Left lung (tissue), 14 donors: ENCODE measurements at places on chromosomes 2 and 18.

DNA sequence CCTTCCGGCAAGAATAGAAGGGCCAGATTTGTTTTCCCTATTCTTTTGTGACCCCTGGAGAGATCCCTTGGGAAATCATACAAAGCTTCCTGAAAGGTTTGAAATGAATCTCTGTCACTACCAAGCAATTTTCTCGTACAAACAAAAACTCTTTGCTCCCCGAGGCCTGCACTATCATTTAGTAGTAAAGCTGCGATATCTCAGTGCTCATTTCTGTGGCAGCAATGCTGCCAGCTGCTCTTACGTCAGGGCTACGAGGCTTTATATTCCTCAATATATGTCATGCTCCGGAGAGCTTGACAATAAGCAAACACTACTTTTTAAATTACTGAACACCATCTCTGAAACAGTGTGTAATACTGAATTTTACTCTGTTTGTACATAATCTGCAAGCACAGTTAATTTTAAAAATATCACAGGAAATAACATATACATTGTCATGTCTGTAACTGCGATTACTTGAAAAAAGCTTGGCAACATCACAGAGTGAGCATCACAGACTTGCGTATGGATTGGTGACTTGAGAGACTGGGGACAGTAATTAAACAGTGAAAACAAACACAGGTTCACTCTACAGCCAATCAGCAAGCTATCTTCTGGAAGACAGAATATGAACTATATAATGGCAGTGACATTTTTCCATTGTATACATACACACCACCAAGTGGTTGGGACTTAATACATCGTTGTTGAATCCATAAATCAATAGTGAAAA is 403.3 kb upstream of the NETO1 start:
- no peak for DNase-seq

- DNase-seq = no peak
Observed at GRCh38 chr2:119983108-119983507, 29.8 kb upstream of the EPB41L5 start.

DNA sequence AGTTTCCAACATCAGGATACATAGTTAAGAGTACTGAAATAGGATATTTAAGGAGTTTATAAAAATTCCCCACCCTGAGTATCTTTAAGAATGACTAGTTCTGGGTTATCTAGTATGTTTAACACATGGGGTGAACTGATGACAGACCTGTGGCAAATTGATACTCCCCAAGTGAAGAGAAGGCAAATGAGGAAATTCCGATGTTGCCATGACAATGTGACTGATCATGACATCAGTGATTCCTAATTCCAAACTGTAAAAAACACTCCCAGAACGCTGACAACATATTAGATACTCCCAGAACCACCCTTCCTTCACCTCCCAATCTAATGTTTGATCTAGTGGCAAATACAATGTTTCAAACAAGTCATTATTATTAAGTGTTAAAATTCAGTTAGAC is 77.6 kb downstream of the RBMS1 start:
- DNase-seq = no peak

DNA sequence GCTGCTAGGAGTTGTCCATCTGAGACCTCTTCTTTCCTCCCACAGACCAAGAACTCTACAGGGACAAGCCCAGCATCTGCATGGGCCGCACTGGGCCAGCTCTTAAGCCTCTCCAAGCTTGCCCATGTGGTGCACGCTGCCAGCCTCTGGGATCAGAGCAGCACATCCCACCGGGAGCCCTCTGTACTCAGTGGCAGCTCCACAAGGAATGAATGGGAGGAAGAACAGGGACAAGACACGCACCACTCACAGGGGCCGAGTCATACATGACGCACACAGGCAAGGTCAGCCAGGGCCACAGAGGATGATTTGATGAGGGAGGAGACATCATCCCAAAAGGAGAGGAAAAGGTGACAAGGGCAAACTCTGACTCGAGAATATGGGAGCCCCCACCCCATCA is 268.3 kb downstream of the KLHL29 start:
- DNase-seq = no peak

DNA sequence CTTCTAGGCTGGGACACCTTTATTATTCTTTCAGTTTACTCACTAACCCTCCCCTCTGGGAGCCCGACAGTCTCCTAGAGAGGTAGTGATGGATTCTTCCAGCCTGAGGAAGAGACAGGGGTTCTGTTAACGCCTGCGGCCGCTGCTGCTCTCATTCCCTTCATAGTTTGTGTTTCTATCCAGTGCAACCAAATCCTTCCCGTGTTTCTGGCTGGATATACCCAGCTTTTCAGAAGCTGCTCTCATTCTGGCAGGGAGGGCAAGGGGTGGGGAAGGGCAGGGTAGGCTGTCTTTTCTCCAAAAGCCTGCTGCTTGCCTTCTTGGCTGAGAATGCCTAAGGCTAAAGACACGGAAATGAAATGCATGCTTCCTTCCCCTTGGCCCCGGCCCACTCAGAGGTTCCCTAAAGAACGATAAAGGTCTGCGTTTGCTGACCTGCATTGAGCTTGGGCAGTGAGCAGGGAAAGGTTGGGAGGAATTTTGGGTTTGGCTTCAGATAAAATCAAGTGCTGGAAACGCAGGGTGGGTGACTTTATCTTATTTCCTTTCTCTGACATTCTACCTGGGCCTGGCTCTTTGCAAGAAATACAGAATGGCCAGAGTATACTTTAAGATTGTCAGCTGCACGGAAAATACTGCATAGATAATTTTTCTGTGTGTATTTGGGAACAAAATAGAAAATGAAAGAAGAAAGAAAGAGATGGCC is 390.9 kb downstream of the NBAS start:
- no peak for DNase-seq

DNA sequence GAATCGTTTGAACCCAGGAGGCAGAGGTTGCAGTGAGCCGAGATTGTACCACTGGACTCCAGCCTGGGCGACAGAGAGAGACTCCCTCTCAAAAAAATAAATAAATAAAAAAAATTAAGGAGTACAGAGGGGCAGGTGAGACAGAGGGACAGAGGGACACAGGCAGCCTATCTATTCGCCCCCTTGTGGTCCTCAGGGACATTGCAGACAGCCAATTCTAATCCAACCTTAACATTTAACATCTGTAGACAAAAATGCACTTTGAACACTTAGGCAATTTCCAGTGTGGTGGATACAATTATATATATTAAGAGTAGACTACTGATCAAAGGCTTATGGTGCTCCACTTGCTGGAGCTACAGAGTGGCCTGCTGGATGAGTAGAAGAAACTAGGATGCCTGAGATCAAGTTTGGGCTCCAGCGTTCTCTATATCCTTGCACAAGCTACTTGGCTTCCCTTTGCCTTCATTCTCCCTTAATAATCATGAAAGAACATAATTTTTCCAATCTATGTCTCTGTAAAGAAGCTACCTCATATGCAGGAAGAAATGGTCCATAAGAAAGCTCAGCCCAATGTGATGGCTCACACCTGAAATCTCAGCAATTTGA is 8.2 kb upstream of the SMARCAL1 start:
- no peak for DNase-seq

DNA sequence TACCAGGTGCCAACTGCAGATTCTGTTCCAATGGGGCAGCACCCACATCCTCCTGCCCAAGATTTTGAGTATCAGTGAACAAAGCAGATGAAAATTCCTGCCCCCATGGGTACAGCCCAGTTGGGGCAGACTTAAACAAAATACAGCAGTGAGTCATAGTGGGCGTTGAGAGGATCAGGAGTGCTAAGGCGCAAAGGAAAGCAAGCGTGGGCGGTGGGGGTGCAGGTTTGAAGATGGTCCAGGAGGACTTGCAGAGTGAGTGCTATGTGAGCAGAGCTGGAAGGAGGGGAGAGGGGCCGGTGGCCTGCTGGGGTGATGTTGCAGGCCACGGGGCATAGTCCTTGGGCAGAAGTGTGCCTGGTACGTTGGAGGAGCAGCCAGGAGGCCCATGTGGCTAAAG is 24.7 kb downstream of the STEAP3 start:
- DNase-seq = no peak

GRCh38 chr2:75822336-75822735 is 111.6 kb upstream of the GCFC2 start:
- DNase-seq = no peak

- no peak for DNase-seq
Observed at GRCh38 chr2:30446602-30447148, 371 bp upstream of the LCLAT1 start.

- DNase-seq = no peak
Observed at GRCh38 chr2:74019516-74019915, 34.8 kb downstream of the TET3 start.

DNA sequence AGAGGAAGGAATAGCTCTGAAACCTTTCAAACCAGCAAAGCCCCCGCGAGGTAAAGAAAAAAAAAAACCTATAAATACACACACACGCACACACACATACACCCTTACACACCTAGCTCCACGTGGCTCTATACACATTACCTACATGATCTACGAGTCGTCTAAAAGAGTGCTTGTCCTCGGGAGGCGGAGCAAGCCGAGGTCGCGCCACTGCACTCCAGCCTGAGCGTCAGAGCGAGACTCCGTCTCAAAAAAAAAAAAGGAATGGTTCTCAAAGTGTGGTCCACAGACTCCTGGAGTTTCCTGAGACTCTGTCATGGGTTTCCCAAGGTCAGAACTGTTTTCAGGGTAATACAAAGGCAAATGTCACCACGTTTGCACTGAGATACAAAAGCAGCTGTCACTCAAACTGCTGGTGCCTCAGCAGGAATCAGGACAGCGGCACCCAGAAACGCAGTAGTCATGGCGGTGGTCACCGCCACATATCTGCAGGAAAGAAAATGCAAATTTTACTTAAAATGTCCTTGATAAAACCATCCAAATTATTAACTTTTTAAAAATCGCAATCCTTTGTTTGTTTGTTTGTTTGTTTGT is 130.0 kb upstream of the GPC1 start:
- DNase-seq = no peak

DNA sequence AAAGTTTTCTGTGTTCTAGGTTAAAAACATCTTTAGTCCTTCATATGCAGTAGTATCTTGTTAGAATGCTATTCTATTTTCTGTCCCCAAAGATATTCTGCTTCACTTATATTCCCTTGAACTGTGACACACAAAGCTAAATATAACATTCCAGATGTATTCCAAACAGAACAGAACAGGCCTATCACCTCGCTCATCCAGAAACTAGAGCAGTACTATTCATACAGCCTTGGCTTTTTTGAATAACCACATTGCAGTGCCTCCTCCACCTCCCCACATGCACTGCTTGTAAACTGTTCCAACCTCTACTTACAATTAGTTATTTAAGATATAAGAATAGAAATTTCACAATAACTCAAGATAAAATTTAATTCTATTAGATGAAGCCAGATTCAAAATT is 196.8 kb downstream of the EXOC6B start:
- no peak for DNase-seq

GRCh38 chr18:10659000-10659399 is 133.2 kb downstream of the NAPG start:
- DNase-seq = no peak
